Stimulated activated CD8-positive, alpha-beta memory T cell treated with anti-CD3 and anti-CD28 coated beads, Interleukin-7, amount 100 ng/mL, for 1 hour (primary cell): ENCODE measurements at places on chromosomes 7 and 10.

GRCh38 chr10:14588084-14588937 lies 186.4 kb downstream of the FAM107B start:
- no peak for DNase-seq

DNA sequence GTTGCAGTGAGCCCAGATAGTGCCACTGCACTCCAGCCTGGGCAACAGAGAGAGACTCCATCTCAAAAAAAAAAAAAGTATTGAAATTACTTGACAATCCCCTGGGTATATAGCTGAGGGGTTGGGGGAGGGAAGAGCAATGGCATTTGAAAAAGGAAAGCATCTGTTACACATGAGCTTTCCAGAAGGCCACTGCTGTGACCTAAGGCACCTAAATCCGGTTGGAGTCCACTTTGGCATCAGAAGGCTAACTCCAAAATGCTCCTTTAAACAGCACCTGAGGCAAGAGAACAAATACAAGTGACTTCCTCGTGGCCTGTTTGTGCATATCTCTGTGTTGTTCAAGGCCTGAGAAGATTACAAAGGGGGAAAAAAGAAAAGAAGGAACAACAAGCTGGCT lies 74.8 kb upstream of the PALS2 start:
- no peak for DNase-seq

GRCh38 chr10:16853201-16853600 lies 36.0 kb upstream of the RSU1 start:
- DNase-seq, result no peak

DNA sequence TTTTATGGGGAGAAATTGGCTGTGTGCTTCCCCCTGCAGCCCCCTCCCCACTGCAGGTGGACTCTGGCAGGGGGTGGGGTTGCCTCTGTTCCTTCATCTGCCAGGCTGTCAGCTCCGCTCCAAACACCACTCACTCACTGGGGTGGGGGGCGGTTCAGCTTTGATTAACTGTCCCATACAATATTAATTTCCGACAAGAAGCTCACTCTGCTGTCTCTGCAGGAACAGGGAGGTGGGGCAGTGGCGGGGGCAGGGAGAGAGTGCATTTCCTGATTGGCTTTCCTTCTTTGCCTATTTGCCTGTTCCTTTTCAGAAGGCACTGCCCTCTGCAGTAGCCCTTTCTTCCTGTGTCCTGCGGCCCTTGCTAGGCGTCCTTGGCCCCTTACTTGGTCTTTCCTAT lies 500.8 kb downstream of the PLXNA4 start:
- DNase-seq, result no peak

DNA sequence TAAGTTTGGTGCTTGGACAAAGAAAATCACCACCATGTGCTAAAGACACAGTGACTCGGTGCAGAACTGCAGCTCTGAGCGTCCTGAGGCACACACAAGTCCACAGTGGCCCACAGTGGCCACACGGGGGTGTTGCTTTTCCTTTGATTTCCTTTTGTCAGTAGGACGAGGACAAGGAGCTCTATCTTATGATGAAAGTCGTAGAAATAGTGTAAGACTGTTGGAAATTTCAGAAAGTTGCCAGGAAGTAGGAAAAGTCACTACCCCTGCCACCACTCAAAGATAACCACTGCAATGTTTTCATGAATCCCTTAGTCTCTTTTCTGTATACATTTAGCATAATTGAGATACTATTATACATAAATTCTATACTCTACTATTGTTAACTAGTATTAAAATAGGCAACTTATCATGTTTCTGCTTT lies 146.0 kb downstream of the TNS3 start:
- DNase-seq, result no peak

DNA sequence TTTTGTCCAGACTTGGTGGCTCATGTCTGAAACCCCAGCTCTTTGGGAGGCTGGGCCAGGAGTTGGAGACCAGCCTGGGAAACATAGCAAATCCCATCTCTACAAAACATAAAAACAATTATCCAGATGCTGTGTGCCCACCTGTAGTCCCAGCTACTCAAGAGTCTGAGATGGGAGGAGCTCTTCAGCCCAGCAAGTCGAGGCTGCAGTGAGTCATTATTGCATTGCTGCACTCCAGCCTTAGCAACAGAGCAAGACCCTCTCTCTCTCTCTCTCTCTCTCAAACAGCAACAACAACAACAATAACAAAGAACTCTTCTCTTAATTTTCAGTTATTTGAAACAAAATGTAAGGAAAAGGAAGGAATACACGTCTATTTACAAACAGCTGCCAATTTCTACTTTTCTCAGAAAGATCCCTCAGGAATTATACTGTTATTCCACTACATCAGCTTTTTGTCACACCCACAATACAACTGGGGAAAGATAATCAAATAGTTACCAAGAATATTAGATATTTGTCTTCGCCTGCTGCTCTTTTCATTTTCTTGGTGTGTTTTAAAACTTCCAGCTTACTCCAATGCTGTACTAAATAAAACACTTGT lies 5.1 kb upstream of the TSPAN12 start:
- no peak for DNase-seq

DNA sequence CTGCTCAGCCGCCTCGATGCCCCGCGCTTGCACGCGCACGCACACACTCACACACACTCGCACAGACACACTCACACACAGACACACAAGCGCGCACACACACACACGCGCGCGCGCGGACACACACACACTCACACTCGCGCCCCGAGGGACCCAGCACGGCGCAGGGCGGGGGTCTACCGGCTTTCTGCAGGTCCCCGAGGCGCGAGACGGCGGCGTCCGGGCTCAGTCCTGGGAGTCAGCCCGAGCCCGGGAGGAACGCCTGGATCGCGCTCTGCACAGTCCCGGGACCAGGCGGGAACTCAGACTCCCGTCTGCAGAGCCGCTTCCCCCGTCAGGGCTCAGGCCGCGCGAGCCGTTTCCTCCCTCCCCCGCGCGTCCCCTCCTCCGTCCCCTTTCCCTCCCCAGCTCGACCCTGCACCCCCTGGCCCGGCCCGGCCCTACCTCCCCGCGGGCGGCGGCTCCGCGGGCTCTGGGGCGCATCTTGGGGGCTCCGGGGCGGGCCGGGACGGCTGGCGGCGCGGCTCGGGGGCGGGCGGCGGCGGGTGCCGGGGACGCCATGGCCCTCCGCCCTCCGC lies 464 bp downstream of the DENND2A start:
- DNase-seq, result no peak

DNA sequence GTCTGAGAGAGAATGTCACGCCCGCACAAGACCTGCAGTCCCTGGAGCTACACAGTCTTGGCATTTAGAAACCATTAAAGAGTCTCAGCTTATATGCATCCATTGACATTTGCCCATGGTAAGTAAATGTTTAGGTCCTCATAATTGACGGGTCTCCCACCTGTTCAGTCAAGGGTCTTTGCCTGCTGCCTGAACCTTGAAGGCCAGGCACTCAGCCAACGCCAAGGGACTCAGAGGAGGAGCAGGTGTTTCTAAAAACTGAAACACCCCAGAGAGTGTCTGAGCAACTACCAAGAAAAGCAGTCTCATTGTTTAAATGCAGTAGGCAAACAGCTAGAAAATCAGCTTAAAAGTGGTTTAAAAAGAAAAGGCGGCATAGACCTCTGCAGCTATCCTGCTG lies 264.7 kb upstream of the AKR1E2 start:
- DNase-seq, result no peak

GRCh38 chr10:28922127-28922526 lies 244.8 kb downstream of the BAMBI start:
- DNase-seq, result no peak

DNA sequence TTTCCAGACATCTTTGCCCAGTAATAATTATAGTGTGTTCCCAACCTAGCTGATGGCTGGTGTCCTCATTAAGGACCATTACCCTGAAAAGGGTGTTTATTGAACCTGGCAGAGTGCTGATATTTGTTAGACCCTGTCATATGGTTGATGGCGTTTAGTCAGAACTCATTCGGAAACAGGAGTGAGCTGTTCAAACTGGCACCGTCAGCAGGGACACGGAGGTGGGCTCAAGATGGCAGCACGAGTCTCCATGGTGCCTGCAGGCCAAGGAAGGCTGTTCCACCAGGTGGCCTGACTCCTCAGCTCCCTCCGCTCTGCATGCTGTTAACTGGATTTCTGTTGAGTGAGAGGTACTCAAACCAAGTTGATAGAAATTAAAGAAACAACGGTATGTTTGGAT lies 589.1 kb upstream of the MGMT start:
- no peak for DNase-seq

DNA sequence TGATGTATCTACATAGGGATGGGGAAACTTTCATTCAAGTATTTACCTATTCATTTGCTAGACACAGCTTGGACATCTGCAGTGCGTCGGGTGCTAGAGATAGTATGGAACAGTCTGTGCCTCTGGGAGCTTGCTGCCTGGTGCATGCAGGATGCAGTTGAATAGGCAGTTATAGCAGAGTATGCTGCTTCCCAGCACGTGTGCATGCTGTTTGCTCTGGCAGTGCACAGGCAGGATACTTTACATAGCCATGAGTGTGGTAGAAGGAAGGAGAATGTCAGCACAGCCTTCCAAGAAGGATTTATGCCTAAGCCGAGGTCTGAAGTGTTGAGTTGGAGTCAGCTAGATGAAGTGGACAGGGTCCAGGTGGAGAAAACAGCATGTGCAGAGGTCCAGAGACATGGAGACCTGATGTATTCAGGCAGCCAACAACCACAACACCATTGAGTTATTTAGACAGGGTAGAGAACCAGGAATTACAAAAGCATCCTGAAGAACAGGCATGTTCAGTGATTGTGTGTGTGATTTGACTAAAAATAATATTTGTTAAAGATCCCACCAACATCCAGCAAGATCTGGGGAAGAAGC lies 8.1 kb downstream of the MAP3K8 start:
- no peak for DNase-seq

DNA sequence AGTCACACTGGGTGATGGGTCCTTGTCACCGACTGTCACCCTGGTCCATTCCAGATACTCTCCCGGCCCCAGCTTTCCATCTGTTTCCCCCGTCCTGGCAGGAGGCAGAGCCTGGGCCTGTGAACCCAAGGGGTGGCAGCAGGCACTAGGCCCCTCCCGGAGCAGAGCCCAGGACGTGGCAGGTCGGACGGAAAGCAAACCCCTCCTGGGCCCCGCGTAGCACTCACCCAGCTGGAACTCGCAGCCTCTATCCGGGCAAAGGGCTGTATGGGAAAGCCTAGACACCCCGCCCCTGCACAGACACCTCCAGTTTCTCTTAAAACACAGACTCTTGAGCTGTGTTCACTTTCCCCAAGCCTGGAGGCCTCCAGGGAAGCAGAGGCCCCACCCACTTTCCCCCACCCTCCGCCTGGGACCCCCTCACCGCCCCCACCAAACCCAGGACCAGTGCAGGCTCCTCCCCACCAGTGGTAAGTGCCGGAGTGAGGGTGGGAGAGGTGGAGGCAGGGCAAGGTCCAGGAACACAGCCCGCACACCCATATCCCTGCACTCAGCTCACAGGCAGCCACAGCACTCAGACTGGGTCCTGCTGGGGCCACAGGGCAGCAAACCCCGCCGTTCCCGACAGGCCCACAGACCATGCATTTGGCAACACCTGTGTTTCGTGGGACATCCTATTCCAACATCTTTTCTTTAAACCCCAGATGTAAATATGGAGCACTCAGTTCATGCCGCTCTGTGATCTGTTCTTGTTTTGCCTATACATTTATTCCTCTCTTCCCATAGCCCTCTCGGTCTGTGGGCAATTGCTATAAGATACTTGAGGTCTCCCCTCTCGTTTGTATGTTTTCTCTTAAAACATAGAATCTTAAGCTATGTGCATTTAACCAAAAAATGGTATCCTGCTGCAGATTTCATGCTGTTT lies 98.2 kb upstream of the PDGFA start:
- DNase-seq, result no peak

DNA sequence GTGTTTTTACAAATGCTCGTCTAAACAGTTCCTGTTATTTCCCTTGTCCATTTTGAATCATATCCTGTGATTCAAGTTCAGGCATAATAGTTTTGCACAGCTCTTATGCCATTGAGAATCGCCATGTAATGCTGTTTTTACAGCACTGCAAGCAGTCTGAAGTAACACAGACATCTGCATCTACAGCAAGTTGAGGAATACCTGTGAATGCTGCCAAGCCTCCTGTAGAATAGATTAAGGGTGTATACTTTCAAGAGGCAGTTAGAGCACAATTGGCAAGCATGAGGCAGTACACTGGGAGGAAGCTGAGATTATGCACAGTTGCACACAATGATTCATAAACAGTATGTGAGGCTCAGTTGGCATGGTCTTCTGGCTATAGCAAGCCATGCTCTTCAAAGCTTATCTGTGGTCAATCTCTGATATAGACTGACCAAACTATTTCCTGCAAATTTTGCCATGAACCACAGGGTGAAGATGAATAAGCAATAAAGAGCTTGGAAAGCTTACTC lies 121.9 kb upstream of the AKR1E2 start:
- DNase-seq, result no peak

DNA sequence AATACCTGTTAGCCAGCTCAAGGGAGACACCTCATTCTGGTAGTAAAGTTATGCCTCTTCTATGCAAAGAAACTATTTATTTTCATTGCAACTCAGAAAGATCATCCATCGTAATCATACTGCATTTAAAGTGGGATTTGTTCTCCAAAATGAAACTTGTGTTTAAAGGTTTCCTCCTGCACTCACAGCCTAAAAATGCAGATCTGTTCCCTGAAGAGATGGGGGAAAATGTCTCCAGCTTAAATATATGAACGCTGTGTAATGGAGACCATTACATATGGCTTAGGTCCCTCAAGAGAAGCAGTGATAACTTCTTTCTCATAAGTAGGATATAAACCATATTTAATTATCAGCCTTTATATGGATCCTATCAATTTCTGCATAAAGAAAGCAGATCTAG lies 665.1 kb downstream of the KCNMA1 start:
- DNase-seq, result no peak

DNA sequence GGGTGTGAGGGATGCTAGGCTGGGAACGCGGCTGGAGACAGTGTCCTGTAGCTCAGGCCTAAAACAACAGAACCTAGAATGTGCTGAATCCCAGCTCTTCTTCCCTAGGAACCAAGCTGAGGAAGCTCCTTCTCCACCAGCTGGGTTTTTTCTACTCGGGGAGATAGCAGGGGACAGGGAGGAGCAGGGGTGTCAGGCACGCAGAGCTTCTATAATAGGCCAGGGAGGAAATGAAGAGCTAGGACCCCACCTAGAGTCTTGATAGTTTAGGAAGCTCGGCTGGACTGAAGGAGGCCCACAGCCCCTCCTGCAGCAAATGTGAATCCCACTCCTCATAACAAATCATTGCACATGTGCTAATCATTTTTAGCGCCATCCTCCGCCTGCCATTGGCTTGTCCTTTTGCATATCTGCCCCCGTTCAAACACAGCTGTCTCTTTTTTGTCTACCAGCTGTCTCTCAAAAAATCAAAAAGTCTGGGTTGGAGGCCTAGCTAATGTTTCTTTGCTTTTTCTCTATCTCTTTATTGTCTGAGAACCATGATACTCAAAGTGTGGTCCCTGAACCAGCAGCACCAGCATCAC lies 24.1 kb upstream of the FAM180A start:
- no peak for DNase-seq
